Mucosa of descending colon (tissue), 3 donors: ENCODE measurements at places on chromosomes 2 and 18. TPM values are rescaled to one million over a fixed set of nuclear protein-coding genes. Genes with fewer than 3 reads are reported as not detected.

GRCh38 chr2:162092658-162093556, 18.9 kb upstream of the DPP4 start:
- DNase-seq: no peak

DNA sequence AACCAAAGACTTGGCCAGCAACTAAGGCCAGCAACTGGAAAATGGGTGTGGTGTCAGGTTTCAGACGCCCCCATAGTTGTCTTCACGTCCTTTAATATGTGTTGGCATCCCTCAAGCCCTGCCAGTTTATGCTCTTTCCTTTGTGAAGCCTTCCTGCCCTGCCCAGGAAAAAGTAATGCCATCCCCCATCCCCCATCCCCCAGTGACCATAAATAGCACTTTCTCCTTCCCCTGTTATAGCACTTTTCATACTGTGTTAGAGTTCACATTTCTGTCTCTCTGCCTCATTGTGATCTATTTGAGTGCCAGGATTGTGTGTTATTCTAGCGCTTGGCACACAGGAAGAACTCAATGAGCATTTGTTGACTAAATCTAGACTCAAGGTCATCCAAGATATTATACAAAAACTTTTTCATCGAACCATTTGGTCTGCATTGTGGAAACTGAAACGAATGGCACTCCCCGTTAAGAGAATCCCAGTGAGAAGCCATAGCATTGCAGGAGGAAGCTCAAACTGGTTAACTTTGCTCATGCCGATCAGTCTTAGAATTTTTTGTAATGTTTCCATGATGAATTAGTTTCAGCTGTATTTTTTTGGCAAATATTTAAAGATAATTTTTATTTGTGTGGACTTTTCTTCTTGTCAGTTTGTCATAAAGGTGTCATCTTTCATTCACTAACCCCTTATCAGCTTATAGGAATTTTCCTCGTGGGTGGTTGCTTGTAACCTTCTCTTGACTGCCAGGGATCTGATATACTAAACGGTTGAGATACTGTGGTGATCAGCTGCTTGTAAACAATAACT, 15.7 kb downstream of the CRIM1 start:
- no peak for DNase-seq

DNA sequence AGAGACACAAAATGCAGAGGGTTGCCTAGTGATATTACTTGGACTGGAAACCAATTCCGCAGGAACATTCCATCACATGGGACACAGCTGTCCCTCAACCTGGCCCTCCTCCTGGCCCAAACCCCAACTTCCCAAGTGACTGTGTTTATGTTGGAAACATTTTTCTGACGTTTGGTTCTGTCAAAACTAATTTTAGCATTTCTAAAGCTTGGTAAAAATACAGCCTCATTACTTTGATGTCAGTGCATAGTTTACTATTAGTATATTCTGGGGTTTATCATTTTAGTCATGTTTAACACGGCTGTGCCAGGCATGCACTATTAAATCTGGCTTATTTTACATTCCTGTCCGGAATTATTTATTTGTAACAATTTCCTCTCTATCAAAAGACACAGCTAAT, 69.9 kb downstream of the GLI2 start:
- DNase-seq: no peak

DNA sequence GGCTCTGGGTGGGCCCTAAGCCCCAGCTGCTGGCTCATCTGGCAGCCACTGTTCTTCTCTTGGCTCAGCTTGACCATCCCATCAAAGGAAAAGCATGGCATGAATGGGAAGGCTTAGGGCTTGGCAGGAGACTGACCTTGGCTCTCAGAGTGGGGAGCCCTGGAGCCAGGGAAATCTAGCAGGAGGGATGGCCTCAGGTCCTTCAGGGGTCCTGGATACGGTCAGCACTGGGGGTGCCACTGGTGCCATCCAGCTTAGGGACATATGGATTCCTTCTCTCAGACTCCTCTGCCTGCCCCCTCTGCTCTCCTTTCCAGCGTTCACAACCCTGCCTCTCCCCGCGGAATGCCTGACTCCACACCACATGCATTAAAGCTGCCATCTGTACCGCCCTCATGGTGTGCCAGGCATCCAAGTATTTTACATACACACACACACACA, 165.5 kb upstream of the HAAO start:
- DNase-seq: no peak

DNA sequence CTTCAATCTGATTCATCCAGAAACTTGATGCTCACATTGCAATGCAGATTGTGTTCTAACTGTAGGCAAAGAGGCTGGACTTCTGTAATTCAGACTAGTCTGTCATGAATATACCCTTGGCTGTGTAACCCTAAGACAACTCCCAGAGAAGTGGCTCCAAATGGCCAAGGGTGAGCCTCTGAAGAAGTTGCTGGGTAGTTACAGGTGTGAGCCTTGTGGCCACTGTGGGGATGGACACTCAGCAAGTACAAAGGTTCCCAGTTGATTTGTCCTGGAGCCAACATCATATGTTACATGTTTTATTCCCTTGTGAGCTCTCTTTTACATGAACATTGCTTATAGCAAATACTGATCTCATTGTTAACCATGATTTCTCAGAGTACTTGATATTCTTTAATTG, 94.8 kb upstream of the KCNJ3 start:
- no peak for DNase-seq

The ZDBF2 gene
- 3.9 TPM for total RNA-seq
